ENCODE measurements at places on chromosomes 7 and 10.
A peak's percentile ranks its signal among the peaks of the same experiment; 100 is the strongest.

GRCh38 chr7:41163991-41164390 is 538.9 kb downstream of the INHBA start:
- no peak for DNase-seq

DNA sequence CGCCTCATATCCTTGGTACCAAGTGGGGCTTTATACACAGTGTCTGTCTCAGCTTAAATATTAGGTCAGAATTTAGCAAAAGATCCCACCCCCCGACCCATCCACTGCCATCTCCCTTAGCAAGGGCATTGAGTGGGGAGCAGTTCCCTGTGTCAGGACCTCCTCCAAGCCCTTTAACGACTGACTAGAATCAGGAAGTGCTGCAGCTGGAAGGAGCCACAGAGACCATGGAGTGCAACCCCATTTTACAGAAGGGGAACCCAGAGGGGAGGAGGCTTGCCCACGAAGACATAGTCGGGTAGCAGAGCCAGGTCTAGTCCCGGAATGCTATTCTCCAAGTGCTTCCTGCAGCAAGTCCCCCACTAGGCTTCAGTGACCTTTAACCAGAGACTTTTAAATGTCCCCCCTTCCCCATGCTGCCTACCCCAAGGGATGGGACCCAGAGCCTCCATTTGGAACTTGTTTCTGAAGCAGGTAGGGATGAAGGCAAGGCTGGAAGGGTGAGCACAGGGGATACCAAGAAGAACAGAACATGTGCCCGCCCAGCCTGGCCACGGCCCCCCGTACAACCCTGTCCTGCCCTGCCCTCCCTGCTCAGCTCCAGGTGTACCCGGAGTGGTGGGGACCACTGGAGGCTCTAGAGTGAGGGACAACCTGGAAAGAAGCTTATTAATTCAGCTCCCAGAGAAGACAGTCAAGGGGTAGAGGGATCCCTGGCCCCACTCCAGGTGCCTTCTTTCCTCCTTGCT is 41.3 kb downstream of the C10orf105 start:
- no peak for DNase-seq

DNA sequence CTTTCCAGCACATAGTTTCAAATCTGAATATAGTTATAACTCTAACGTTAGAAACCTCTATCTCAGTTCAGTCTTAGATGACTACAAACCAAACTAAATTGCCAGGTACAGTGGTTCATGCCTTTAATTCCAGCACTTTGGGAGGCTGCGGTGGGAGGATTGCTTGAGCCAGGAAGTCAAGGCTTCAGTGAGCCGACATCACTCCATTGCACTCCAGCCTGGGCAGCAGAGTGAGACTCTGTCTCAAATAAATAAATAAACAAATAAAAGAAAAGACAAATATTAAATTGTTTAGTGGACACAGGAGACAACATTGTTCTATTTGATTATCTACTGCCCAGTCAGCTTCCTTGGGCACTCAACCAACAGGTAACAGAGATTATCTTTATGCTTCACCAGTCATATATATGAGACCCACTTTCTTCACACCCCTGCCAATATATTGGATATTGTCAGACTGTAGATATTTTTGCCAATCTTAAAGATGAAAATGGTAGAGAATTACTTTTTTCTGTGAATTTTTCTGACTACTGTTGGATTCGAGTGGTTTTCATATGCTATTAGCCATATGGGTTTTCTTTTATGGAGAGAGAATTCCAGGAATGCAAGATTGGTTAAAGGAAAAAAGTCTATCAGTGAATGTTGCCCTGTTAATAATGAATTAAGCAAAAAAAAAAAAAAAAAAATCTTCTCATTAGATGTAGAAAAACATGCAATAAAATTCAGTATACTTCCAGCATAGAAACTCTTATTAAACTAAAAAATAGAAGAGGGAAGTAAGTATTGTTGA is 16.0 kb downstream of the HDAC9 start:
- no peak for DNase-seq

- peak; percentile 73 for DNase-seq
Measured at GRCh38 chr10:110860576-110861241, 11.0 kb upstream of the PDCD4 start.

GRCh38 chr10:71279590-71280170 is 39.4 kb upstream of the SLC29A3 start:
- no peak for DNase-seq

DNA sequence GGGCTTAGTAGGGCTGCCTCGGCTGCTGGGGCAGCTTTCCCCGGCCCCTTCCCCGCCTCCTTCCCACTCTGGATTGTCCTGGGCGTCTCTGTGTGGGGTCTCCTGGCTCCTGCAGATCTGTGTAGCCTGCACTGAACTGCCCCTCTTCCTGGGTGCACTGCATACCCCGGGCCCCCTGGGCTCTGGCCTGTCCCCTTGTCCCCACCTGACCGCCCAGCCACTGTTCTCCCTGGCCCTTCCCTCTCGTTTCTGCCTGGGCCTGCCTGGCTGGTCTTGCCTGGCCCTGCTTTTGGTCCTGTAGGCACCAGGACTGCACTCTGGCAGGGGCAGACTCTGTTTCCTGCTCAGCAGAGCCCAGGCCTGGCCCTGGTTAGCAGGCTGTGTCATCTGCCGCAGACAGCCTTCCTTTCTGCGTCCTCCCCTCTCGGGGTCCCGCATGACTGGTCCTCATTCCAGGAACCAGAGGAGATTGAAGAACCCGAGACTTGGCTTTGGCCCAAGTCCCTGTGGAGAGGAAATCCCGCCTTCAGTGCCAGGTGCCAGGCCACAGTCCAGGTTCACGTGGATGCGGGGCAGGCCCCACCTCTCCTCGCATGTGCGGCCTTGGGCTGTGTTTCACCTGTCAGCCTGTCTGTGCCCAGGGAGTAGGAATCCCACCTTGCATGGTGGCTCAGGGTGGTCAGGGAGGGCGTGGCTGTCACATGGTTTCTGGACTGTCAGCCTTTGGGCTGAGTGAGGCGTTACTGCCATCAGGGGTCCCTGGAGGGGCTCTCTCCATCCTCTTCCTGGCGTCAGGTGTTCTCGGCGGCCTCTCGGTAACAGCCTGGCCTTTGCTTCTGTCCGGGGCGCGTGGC is 9.2 kb downstream of the INPP5A start:
- DNase-seq, result peak; percentile 5

DNA sequence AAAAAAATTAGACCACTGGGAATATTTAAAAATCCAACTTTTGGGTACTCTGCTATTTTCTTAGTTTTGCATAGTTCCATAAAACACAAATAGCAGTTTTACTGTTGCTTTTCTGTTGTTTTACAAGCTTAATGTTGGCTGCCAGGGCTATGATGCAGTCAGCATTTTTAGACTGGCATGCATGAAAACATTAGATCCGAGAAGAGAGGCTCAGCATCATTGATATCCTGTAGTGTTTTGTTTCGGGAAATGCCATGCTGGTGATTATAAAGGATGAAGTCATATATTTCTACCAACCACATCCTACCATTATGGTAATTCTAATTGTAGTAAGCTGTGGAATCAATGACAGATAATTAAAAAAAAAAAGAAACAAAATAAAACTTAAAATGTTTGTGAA is 104.6 kb downstream of the MBL2 start:
- no peak for DNase-seq

- DNase-seq, result no peak
Measured at GRCh38 chr10:18229826-18230225, 89.6 kb downstream of the CACNB2 start.

GRCh38 chr7:139619367-139619657 is 95.8 kb downstream of the CLEC2L start:
- DNase-seq, result no peak

DNA sequence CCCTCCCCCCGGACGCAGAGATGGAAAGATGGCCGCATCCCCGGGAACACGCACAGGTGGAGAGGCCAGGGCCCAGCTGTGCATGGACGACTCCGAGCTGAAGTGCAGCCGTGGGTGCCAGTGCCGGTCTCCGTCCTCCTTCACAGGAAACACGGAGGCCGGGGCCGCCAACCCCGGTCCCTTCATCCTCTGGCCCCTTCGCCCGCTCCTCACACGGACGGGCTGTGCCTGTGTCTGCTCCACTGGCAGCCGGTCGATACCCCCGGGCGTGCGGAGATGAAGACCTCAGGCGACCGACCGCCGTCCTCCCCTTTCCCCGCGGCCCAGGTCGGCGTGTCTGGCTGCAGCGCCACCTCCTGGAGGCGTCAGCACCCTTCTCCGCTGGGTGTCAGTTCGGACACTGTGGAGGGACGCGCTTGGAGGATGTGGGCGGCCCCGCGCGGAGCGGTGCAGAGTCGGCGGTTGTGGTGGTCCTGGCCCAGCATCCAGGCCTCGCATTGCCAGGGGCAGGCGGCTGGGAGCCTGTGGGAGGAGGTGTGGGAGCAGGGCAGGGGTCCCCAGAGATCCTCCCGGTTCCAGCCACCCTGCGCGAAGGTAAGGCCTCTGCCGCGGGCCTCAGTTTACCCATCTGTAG is 9.9 kb downstream of the ZNF511 start:
- peak; percentile 80 for DNase-seq

- DNase-seq, result no peak
Measured at GRCh38 chr7:15524077-15524476, 37.7 kb downstream of the AGMO start.

GRCh38 chr10:114481055-114481454 is 76.8 kb upstream of the AFAP1L2 start:
- DNase-seq, result no peak

DNA sequence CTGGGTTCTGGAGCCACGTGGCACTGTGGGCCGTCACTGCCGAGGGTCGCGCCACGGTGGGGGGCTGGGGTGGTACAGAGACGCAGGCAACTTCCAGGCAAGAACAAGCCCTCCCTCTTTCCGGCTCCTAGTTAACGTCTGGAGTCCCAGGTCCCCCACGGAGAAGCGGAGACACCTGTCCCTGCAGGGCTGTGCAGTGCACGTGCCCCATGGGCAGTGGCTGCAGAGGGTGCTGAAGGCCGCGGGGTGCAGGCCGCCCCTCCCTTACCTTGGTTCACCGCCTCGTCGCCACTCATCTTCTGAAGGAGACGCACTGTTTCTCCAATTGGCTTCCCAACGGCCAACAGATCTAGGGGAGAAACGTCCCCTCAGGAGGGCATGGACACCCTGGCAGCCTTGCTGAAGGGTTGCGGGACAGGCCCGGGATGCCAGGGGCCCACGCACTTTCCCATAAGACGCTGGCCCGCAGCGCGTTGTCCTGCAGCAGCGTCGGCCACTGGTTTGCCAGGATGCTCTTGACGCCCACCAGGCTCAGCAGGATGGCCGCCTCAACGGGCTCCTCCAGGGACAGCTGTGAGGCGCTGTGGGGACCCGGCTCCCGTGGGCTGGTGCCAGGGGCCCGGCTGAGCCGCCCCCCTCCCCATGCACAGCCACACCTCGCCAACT is 24.3 kb upstream of the NKX6-2 start:
- no peak for DNase-seq

- DNase-seq, result no peak
Measured at GRCh38 chr10:69130251-69130650, 6.3 kb downstream of the VPS26A start.
